Glomerular endothelial cell (primary cell): ENCODE measurements at places on chromosomes 11 and 22. TPM values are rescaled to one million over a fixed set of nuclear protein-coding genes. Genes with fewer than 3 reads are reported as not detected.

DNA sequence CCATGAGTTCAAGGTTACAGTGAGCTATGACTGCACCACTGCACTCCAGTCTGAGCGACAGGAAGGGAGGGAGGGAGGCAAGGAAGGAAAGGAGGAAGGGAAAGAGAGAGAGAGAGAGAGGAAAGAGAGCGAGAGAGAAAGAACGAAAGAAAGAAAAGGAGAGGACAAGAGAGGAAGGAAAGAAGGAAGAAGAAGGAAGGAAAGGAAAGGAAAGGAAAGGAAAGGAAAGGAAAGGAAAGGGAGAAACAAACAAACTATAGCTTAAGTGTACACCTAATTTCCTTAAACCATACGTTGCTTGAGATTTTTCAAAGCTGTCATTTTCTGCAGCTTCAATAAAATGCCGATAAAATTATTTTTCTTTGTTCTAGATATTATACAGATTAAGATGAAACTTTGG lies 80.2 kb upstream of the APOA1 start:
- DNase-seq = no peak

- no peak for DNase-seq
Measured at GRCh38 chr22:18056161-18056666, 21.6 kb upstream of the PEX26 start.

DNA sequence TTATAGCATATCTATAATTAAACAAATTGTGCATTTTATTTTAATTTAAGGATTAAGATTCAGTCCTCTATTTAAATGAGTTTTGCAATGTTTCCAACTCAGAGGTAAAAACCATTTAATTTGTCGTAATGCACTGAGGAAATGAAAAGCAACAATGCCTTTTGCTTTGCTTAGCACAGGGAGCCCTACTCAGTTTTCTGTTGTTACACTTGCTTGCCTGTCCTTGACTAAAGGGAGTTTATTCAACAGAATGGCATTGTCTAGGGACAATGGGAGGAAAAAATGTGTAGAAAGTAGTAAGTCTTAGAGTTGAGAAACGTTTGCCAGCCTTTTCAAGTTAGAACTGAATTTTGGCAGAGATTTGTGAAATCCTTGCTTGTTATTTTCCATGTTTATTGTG lies 734.2 kb upstream of the ANO3 start:
- DNase-seq = no peak

DNA sequence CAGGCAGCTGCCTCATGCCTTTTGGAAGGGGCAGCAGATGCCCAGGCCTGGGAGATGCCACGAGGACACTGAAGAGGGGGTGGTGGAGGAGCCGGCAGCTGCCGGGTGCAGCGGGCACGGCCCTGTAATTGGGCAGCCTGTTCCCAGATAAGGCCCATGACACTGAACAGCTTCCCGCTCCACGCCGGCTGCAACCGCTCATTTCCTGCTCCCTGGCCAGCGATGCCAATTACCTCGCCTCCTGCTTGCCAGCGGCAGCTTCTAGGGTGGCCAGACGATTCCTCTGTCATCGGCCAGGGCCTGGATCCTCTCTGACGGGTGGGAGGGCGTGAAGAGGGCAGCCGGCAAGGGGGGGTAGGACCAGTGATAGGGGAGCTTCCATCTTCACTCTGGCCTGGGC lies 22.8 kb downstream of the FLRT1 start:
- no peak for DNase-seq

DNA sequence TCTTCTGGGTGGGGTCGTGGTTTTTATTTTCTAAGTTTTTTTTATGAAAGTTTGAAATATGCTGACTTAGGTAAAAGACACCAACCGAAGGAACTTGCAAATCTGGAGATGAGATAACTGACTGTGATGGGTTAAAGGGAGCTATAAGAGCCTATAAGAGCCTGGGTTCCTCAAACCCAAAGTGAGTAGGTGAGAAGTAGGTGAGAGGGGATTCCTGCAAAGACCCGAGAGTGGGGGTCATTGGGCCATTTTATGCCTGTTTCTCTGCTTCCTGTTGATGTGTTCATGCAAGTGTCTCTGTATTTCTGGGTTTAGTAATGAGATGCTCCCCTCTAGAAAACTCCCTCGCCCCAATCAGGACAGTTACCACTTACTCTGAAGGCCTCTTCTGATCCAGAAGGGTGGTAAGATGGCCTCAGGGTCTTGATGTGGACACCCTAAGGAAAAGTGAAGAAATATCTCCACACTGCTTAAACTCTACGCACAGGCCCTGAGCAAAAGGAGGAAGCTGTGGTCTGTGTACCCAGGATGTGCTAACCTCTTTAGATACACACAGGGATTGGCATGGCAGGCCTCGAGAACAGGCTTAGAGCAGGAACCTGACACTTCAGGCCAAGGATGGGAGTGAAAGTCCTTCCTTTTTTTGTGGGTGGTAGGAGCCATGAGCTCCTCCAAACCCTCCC lies 1.8 kb downstream of the FLI1 start:
- no peak for DNase-seq

DNA sequence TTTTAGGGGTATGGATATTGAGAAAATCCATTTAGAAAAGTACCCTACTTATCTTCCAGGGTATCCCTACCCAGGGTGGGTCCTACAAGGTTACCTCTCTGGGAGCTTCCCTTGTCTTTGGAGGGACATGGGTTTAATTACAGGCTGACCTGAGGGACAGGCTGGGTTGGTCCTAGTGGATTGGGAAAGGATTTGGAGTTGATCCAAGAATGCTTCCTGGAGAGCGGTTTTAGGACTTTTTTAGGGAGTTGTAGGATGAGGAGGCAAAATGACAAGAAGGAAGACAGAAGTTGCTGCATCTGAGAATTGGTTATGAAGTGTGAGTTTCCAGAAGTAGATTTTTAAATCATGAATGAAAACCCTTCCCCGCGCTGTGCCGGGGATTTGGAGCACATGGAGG lies 61.8 kb upstream of the CRTAM start:
- no peak for DNase-seq

DNA sequence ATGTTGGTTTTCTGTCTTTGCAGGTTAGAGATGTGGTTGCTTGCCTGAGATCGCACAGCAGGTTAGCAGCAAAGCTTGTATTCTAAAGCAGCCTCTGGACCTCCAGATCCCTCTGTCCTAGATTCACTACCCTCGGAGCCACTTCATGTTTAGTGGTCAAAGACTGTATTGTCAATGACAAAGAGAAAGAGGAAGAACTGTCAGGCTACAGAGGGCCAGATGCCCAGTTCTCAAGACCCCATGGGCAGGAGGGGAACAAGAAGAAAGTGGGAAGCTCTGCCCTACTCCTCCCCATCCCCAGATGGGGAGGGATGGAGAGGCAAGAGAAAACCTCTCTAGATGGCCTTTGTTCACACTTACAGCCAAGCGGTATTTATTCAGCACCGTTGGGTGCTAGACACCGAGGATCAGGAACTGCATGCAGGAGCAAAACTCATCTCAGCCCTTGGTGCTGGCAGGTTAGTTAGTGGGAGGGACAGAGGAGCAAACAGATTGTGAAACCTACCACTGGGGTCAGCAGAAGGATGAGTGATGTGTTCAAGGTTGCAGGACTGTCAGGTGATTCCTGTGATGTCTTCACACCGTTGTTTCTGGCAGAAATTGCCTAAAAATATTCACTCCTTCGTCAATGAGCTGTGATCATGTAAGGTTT lies 38.3 kb upstream of the PTPRJ start:
- no peak for DNase-seq

- no peak for DNase-seq
Measured at GRCh38 chr11:71253794-71254193, 1.4 kb upstream of the SHANK2 start.

DNA sequence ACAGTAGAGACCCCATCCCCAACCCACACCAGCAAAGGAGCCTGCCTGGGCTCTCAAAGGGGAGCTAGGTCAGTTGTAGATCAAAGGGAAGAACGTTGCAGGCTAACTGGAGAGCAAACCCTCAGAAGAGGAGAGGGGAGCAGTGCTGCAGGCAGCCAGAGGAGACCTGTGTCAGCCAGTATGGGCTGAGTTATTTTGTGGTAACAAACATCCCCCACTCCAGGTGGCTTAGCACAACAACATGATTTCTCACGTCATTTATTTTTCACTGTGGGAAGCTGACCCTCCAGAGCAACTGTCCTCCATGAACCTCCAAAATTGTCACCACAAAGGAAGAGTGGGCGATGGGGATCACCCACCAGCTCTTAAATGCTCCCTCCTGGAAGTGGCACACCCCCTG lies 19.8 kb upstream of the SHANK2 start:
- DNase-seq = no peak

DNA sequence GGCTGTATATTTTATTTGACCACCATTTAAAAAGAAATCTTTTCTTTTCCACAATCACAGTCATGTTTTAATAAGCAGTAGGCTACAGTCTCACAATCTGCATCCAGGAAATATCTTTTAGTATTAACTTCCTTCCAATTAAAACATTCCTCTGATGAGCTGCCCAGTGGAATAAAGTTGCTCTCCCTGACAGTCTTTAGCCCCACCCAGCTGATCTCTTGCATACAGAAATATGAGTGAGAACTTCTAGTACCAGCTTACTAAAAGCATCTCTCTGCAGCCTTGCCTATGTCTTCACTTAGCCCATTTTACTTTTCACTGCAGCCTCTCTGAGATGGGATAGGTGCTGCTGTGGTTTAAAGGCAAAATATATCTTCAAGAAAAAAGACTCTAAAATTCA lies 143.4 kb upstream of the ANO3 start:
- DNase-seq = no peak

- DNase-seq = no peak
Measured at GRCh38 chr11:86172894-86173293, 71.7 kb upstream of the EED start.

DNA sequence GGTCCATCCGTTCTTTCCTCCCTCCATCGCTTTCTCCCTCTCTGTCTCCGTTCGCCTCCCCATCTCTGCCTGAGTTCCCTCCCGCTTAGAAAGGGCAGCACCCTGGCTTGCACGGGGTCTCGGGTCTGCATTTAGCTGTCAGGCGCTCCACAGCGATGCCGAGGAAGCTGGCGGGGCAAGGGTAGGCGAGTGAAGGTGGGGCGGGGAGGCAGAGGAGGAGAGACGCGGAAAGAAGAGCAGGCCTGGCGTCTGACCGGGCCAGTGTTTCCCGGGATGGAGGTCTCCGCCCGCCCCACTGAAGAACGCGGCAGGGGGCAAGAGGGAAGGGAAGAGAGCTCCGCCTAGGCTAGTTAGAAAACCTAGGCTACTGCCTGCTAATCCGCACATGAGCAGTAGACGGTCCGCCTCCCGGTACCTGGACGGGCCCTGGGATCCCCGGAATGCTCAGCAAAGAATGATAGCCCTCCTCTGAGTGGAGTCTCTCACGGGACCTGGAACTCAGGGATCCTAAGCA lies 3922.5 kb upstream of the OR11H1 start:
- DNase-seq = no peak

DNA sequence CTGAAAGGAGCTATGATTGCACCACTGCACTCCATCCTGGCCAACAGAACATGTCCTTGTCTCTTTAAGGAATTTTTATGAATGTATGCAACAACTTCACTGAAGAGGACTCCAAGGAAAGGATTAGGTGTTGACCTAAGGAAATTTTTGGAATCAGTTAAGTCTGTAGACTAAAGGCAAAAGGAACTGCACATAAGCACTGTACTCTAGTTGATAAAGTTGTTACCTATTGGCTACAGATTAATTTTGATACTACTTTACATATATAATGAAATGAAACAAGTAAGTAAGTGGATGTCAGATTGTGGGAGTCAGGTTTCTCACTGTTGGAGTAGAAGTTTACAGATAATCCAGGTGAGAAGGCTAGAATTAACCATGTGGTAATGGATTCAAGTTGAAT lies 36.5 kb downstream of the TUG1 start:
- DNase-seq = no peak

DNA sequence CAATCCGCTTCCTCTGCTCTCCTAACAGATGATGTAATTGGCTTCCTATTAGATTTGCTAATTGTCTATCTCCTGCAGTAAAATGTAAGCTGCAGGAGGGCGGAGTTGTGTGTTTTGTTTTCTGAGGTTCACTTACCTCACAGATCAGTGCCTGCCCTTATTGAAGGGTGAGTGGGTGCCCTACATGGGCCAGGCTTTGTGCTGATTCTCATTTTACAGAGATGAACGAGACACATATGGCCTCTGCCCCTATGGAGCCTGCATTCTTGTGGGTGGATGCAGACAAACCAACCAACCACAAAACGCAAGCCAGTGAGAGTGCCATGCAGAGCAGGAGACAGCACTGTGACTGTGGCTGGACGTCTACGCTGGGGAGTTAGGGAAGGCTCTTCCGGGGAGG lies 9.9 kb downstream of the TESMIN start:
- DNase-seq = no peak

DNA sequence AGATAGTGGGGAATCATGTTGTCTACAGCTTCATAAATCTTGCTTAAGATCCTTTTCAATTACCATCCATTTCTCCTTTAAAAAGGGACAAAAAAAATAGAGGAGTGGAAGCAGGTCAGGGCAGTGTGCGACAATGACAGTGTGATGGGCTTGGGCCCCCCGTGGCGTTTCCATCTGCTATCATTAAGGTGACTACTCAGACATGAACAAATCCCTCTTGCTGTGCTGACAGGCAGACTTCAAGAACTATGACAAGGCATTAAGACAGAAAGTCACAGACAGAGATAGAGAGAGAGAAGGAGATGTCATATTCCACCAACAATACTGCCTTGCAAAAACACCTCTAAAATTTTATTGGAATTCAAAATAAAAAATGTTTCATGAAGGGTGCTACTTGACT lies 263.2 kb downstream of the DCDC1 start:
- no peak for DNase-seq

- DNase-seq = no peak
Measured at GRCh38 chr11:84825106-84825660, 802.0 kb downstream of the DLG2 start.

DNA sequence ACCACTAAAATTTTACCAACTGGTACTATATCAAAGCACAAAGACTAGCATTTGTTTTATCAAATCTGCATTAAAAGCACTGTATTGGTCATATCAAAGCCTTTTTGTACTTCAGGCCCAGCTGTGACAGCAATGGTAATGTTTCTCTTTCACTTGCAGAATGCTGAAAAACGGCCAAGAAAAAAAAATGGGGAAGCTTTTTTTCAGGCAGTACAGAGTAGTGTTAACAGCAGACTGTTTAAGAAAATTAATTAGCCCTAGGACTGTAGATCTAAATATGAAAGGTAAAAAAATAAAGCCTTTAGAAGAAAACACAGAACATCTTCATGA lies 33.3 kb downstream of the DENND5A start:
- no peak for DNase-seq

DNA sequence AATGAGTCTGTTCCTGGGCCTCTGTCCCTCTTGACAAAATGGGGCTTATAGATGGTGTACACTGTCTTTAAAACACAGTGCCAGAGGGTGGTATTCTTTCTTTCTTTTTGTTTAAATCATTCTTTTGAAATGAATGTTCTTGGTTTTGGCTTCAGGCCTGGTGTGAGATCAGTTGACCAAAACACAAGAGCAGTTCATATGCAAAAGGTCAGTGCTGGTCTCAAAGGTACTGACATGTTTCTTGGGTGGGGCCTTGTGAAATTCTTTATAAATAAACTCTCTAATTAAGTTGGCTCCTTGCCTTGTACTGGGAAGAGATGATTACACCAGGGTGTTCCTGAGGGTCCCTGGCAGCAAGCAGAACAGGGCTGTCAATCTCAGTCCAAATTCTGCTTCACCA lies 110.0 kb downstream of the FBXO7 start:
- no peak for DNase-seq

The RIBC2 gene
- 0.23 TPM in 1 of 2 replicates, not detected in the other for total RNA-seq

The ELF5 gene
- not detected in 2 replicates for total RNA-seq

The NAV2 gene
- 40.6 and 42.0 TPM in 2 replicates for total RNA-seq

The CECR2 gene
- 1.2 and 1.5 TPM in 2 replicates for total RNA-seq

The MUC15 gene
- not detected in 2 replicates for total RNA-seq

The SLC25A45 gene
- total RNA-seq = 2.0 and 3.5 TPM in 2 replicates

The ZNF70 gene
- 3.6 and 6.0 TPM in 2 replicates for total RNA-seq

The CST6 gene
- 0.29 and 0.82 TPM in 2 replicates for total RNA-seq

The CSNK2A3 gene
- total RNA-seq = 1.1 and 2.0 TPM in 2 replicates

The RAB38 gene
- 2.7 and 15.7 TPM in 2 replicates for total RNA-seq

The KCTD14 gene
- total RNA-seq = 0.58 and 2.0 TPM in 2 replicates

The SOX6 gene
- 0.24 and 0.29 TPM in 2 replicates for total RNA-seq
